ENCODE measurements at places on chromosomes 11 and 22.

DNA sequence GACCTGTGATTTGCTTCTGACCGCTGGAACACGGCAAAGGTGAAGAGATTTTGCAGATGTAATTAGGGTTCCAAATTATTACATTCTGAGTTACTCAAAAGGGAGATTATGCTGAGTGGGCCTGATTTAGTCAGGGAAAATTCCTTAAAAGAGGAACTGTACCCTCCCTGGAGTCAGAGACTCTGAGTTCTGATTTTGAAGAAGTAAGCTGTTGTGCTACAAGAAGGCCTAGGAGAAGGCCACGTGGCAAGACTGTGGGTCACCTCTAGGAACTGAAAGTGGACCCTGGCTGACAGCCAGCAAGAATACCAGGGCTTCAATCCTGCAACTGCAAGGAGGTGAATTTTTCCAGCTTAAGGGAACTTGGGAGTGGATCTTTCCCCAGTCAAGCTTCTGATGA lies 45.3 kb downstream of the CHRDL2 start:
- DNase-seq = no peak

- DNase-seq = no peak
Observed at GRCh38 chr22:49243965-49244364, 583.7 kb downstream of the BRD1 start.

- DNase-seq = peak; percentile 9
Observed at GRCh38 chr11:62710001-62710345, 2.5 kb downstream of the GNG3 start.

- DNase-seq = no peak
Observed at GRCh38 chr11:2525166-2525861, 80.5 kb downstream of the KCNQ1 start.

DNA sequence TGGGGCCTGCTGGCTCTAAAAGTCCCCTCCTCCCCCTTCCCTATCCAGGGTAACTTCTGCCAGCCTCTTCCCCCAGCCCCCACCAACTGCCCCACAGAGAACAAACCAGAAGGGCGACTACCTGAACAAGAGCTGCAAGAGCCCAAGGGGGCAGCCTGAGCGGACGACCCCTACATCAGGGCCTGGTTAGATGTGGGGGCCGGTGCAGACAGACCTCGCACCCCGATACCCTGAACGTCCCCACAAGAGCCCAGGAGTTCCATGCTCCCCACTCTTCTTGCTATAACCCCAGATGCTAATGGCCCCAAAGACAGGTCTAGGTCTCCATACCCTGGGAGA lies 20.7 kb downstream of the SUN2 start:
- DNase-seq = no peak

- peak; percentile 16 for DNase-seq
Observed at GRCh38 chr11:662689-663274, 25.7 kb downstream of the DRD4 start.

- no peak for DNase-seq
Observed at GRCh38 chr11:130675371-130675821, 227.0 kb downstream of the ADAMTS15 start.

- DNase-seq = no peak
Observed at GRCh38 chr11:93921695-93922468, 71.5 kb upstream of the VSTM5 start.

DNA sequence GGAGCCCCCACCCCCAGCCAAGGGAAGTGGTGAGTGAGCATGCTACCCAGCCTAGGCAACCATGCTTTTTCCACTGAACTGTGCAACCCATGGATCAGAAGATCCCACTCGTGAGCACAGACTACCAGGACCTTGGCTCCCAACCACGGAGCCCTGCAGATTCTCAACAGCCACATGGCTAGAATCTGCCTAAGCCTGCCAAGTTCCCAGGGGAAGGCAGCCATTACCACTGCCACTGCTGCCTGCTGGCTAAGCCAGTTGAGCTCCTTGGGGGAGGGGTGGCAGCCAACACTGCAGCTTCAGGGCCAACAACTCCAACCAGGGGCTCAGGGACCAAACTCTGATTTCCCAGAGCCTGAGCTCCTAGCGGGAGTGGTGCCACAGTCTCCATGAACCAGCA lies 195.8 kb downstream of the DLG2 start:
- DNase-seq = no peak

DNA sequence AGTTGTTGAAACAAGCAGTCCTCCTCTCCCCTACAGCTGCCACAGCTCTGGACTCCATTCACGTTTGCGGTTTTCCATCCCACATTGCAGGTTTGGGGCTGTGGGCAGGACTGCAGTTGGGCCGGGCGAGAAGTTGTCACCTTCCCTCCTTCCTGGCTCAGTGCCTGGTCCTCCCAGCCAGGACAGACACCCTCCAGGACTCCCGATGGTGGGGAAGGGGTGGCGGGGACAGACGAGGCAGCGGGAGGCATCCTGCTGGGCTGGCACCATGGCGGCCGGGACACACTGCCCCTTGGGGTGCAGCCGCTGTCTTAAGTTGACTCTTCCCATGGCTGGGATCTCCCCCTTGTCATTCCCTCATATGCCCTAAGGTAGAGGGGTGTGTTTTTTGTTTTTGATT lies 615.2 kb downstream of the BRD1 start:
- DNase-seq = no peak

DNA sequence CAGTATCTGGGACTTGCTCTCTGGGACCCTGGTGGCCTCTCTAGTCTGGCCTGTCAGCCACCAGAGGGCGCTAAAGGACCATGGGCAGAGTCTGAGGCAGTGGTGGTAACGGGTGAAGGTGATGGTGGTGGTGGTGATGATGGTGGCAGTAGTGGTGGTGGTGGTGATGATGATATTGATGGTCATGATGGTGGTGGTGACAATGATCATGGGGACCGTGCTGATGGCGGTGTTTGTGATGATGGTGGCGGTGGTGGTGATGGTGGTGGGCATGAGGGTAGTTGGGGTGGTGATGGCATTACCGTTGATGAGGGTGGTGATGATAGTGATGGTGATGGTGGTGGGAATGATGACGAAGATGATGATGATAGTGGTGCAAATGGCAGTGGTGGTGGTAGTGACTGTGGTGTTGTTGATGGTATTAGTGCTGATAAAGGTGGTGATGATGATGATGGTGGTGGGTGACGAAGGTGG lies 16.0 kb downstream of the TRPM5 start:
- DNase-seq = peak; percentile 97

DNA sequence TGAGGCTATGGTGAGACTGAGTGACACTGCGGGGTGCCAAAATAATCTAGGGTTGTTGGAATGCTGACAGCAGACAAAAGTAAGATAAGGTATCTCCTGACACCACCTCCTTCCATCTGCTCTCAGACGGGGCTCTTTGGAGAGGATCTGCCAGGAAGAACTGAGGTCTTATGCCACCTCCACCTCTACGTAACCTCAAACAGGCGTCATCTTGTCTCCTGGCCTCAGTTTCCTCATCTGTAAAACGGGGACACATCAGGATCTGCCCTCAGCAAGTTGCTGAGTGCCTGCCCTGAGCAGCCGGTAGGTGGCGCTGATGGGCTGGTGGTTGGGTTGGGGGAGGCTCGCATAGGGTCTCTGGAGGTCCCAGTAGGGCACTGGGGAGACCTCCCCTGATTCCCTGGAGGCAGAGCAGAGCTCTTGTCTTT lies 1.7 kb upstream of the MYEOV start:
- DNase-seq = peak; percentile 56

DNA sequence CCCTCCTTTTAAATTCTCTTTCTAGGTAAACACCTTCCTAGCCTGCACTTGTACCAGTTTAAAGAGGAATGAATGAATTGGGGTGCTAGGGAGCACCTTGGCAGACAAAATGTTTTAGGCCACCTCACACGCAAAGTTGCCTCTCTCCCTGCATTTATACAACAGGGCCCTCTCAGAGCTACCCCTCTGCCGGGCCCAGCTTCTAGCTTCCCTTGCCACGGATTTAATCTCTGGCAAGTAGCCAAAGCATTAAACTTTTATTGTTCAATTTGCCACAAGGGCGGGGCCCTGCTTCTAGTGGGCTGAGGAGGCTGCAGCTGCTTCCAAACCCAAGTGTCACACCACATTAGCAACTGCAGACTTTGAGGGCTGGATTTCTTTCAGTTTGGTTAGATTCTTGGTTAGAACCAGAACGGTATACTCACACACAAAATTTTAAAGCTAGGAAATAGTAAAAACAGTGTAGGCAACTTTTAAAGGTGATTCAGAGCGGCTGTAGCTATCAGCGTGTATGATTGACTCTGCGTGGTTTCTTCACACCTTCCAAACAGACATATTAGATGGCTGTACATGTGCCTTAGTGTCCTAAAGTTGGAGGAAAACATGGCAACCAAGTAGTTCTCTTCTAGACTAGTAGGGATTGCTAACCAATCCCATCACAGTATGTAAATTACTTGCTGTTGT lies 6.5 kb downstream of the KREMEN1 start:
- no peak for DNase-seq

DNA sequence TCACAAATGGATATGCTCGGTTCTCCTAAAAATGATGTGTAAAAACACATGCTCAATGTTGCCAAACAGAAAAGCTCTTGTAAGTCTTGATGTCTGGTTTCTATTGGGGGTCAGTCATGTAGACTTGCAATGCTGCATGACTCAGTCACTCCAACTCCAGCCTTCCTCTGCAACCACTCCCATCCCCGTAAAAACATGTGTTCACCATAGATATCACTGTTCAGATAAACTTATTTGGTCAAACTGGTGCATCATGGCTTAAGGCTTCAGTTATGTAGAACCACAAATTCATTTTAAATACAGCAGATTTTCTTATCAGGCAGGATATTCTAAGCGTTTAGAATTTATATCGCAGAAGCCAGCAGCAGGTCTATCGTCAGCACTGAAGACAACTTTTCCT lies 298.4 kb upstream of the LUZP2 start:
- no peak for DNase-seq

GRCh38 chr22:20469110-20469868 lies 26.3 kb downstream of the KLHL22 start:
- no peak for DNase-seq

GRCh38 chr22:35726398-35726797 lies 8.7 kb downstream of the APOL5 start:
- no peak for DNase-seq

- no peak for DNase-seq
Observed at GRCh38 chr11:127028648-127029047, 28.1 kb upstream of the KIRREL3 start.

GRCh38 chr11:95398437-95399112 lies 167.6 kb upstream of the SESN3 start:
- DNase-seq = no peak

Data from T-helper 9 cell (primary cell).